Bone marrow (tissue), 2 donors: ENCODE measurements at places on chromosomes 12 and 14.
A peak's percentile ranks its signal among the peaks of the same experiment; 100 is the strongest.

GRCh38 chr12:120901818-120902217, 2.3 kb downstream of the SPPL3 start:
- DNase-seq: no peak

- no peak for DNase-seq
Observed at GRCh38 chr12:127941332-127941731, 325.6 kb upstream of the TMEM132C start.

DNA sequence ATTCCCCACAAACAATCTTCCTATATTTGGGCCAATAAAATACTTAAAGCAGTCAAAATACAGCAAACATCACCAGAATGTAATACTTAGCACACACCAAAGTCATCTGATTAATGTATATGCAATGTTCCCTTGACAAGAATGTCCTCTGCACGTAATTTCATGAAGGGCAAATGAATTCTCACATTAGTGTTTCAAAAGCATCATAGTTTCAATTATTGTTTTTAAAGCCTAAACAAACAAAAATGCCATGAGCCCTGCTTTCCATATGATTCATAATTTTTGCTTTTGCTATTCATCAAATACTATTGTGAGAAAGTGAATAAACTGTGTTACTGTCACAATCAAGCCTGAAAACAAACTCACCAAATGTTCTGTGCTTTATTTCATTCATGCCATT, 156.0 kb downstream of the EPS8 start:
- DNase-seq: no peak

DNA sequence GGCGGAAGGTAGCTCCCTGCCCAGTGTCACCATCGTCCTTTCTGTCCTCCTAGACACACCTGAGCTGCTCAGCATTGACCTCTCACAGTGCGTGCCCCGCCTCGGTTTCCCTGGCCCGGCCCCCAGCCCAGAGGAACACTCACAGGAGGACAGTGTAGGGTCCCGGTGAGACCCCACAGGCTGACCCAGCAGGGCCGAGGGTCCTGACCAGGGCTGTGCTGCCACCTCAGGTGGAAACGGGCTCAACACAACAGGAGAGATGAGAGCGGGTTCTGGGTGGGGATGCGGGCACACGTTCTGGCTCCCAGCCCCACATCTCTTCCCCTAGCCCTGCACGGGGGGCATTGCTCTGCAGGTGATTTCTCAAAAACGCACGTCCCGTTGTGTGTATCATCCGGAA, 98.1 kb downstream of the PIWIL1 start:
- no peak for DNase-seq

DNA sequence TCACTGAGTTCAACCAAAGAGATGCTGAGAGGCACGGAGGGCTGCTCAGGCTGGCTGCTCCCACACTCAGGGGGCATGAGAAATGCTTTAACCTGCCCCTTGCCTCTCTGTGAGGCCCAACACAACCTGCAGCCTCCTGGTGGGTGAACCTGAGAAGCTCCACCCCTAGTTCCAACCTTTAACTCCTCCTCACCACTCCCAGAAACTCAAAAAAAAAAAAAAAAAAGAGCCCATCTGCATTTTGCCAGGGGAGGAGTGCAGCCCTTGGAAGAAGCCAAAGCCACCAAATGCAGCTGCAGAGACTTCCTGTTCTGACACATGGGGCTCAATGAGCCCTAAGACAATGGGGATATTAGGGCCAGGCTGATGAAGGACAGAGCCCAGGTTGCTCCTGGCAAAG, 8.9 kb downstream of the KRT4 start:
- no peak for DNase-seq

- peak; percentile 68 for DNase-seq
Observed at GRCh38 chr12:14629832-14630710, 62.4 kb upstream of the PLBD1 start.

DNA sequence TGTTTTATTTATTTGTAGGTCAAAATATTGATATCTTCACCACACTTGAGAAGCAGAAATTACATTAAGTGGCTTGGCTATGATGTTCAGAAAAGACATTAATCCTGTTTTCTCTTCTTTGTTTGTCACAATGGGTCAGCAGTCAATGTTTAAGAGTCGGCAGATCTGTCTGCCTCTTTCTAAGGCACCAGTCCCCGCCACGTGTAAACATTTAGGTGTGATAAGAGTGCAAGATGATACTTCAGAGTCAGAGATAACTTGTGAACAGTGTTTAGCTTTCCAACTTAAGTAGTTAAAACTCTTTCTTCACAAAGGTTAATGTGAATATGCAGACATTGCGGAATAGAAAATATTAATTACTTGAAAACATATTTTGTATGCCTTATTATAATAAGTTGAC, 160.9 kb downstream of the OTOGL start:
- no peak for DNase-seq

DNA sequence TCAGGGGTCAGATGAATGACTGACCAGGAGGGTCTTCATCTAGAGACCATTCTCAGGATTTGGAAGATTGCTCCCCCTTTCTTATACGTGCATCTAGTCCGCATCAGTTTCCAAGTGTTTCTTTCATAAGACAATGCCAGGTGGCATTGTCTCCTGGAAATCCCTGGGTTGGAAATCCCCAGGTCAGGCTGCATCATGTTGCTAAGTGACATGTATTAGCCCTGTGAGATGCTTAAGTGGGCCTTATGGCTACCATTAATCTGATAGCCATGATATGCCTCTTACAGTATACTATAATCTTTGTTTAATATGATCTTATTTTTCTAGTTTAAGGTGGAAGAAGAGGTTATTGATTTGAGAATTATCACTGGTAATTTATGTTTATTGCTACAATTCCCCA, 92.8 kb downstream of the DIO3 start:
- no peak for DNase-seq

GRCh38 chr14:87158283-87158682, 834.7 kb downstream of the GALC start:
- DNase-seq: no peak

- no peak for DNase-seq
Observed at GRCh38 chr14:76828339-76829012, 2.3 kb downstream of the LRRC74A start.

- no peak for DNase-seq
Observed at GRCh38 chr12:4320497-4320852, 538 bp upstream of the TIGAR start.

GRCh38 chr12:65828711-65829339, 4.5 kb downstream of the HMGA2 start:
- no peak for DNase-seq

DNA sequence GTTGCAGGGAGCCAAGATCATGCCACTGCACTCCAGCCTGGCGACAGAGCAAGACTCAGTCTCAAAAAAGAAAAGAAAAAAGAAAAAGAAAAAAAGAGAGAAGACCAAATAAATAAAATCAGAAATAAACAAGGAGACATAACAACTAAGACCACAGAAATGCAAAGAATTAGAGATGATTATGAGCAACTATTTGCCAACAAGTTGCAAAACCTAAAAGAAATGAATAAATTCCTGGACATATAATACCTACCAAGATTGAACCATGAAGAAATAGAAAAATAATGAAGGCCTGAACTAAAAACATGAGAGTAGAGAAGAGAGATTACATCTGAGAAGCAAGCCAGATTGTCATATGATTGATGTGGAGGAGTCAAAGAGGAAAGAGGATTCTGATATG, 17.6 kb upstream of the EPS8 start:
- no peak for DNase-seq
